ENCODE measurements at places on chromosomes 3 and 15. TPM values are rescaled to one million over a fixed set of nuclear protein-coding genes. Genes with fewer than 3 reads are reported as not detected.
A peak's percentile ranks its signal among the peaks of the same experiment; 100 is the strongest.

LTF gene
- total RNA-seq: not detected

NLGN1 gene
- total RNA-seq: not detected

GABRR3 gene
- total RNA-seq: not detected

HGD gene
- 0.06 TPM for total RNA-seq

PGBD4 gene
- total RNA-seq: 1.9 TPM

ABI3BP gene
- total RNA-seq: 20.5 TPM

PCSK6 gene
- total RNA-seq: 0.52 TPM

GRCh38 chr3:58175187-58175436 lies 35.7 kb downstream of the DNASE1L3 start:
- DNase-seq: no peak

DNA sequence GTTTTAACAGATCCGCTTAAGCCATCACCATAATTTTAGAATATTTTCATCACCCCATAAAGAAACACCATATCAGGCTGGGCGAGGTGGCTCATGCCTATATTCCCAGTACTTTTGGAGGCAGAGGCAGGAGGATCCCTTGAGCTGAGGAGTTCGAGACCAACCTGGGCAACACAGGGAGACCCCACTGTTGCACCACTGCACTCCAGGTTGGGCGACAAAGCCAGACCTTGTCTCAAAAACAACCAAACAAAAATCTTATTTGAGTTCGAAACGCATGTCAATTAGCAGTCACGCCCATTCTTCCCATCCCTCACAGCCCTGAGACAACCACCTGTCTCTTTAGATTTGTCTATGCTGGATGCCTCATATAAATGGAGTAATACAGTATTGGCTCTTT lies 119.9 kb downstream of the KLF13 start:
- no peak for DNase-seq

- no peak for DNase-seq
Observed at GRCh38 chr15:30030345-30030744, 52.4 kb upstream of the GOLGA8J start.

- no peak for DNase-seq
Observed at GRCh38 chr15:74725225-74725774, at the start of gene CYP1A1. Gene CYP1A1 (minus strand): TSS chr15:74725528. CDS start chr15:74723097, 2,431 bp downstream.

DNA sequence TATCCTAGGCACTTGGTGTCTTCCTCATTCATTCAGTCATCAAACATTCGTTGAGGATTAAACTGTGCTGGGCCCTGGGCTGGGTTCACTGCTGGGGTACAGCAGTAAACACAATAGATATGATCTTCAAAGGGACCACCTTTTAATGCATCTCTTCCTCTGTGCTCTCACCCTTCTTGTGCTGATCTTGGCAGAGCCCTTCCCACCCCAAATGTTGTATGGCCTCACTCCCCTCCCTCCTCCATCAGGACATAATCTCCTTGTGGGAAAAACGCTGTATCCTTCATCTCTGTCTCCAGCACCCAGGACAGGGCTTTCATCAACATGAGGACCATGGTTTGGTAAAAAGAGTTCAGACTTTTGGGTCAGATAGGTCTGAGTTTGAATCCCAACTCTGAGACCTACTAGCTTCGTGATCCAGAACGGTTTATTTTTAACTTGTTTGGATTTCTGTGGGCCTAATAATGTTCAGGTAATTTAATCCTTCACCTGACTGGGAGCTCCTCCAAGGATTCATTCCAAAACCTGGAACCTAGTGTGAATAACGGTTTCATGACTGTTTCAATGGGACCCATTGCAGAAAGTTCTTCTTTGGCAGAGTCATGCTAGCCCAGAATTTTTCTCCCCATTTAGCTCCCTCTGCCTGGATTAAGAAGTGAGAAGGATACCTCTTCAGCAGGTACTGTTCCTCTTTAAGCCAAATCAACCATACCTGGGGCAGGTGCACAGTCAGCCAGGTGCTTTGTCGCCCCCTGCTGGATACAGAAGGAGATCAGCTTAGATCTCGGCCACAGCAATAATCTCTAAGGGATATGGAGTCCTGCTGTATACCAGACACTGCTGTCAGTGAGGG lies 5.2 kb upstream of the WNT7A start:
- no peak for DNase-seq

DNA sequence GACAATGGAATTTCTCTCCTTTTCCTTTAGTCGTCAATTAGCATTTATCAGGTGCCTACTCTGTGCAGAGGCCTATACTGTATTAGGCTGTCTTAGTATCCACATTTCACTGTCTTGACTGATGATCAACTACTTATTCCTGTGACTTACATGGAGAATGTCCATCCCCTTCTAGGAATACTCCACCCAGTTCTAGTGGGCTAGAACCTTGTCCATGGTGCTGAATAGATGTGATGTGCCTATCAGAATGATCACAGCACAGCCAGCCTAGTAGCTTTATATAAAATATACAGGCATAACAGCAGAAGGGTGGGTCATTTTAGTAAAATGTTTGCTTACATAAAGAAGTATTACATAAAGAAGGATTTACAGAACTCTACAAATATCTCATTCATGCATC lies 621.4 kb downstream of the PDCD6IP start:
- DNase-seq: peak; percentile 35

DNA sequence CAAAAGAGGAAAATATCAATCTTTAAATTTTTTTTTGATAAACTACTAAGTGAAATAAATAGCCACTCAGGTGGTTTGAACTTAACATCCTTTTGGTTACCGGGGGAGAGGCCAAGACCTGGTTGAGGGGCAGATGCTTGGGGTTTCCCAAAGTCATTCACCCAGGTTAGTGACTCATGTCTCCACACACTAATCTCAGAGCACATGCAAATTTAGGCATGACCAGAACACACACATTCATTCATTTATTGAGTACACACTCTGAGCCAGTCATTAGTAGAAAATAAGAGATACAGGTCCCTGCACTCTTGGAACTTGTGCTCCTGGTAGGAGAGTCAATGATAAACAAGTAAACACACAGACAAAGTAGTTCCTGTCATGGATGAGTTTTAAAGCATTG lies 7.3 kb downstream of the ILDR1 start:
- DNase-seq: no peak

- DNase-seq: no peak
Observed at GRCh38 chr3:108022256-108023150, 68.3 kb downstream of the CD47 start.

DNA sequence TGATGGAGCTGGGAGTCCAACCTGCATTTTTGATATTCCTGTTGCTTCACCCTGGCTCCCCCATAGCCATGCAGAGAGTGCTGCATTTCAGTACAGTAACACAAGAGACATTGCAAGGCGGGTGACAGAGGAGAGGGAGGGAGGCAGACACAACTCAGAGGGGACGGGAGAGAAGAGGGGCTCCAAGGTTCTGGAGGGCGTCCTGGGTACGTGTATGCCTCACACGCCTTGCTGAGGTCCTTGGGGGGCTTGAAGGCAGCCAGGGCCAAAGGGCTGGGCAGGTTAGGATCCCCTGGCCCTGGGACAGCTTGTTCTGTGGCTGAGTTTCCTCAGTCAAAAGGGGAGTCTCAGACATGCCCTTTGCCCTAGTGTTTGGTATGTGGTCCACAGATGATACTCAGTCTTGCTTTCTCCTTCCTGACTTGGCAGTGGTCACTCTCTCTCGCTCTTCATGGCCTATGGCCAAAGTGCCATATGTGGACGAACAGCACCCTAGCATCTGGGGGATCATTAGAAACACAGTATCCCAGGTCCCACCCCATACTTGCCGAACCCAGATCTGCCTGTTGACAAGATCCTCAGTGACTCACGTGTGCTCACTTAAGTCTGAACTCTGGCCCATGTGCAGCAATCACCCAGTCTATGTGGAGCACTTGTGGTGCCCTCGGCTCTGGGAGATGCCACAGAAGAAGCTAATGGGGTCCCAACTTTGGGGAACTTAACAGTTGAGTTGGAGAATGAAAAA lies 52.9 kb downstream of the FGD5 start:
- no peak for DNase-seq

GRCh38 chr3:16667633-16668032 lies 62.4 kb upstream of the DAZL start:
- DNase-seq: no peak

DNA sequence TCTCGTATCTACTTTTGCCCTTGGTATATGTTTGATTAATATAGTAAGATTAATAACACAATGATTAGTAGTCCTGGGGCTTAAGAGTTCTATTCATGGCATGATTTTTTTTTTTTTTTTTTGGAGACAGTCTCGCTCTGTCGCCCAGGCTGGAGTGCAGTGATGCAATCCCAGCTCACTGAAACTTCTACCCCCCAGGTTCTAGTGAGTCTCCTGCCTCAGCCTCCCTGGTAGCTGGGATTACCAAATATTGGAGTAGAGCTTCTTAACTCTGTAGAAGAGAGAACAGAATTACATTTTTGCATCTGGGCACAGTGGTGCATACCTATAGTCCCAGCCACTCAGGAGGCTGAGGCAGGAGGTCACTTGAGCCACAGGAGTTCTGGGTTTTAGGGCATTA lies 58.9 kb downstream of the RAB7A start:
- DNase-seq: no peak

All from LHCN-M2 (cell line).